ENCODE measurements at places on chromosomes 4 and X.
A peak's percentile ranks its signal among the peaks of the same experiment; 100 is the strongest.

- peak; percentile 58 for DNase-seq
Observed at GRCh38 chr4:6889101-6889735, 20.4 kb upstream of the TBC1D14 start.

DNA sequence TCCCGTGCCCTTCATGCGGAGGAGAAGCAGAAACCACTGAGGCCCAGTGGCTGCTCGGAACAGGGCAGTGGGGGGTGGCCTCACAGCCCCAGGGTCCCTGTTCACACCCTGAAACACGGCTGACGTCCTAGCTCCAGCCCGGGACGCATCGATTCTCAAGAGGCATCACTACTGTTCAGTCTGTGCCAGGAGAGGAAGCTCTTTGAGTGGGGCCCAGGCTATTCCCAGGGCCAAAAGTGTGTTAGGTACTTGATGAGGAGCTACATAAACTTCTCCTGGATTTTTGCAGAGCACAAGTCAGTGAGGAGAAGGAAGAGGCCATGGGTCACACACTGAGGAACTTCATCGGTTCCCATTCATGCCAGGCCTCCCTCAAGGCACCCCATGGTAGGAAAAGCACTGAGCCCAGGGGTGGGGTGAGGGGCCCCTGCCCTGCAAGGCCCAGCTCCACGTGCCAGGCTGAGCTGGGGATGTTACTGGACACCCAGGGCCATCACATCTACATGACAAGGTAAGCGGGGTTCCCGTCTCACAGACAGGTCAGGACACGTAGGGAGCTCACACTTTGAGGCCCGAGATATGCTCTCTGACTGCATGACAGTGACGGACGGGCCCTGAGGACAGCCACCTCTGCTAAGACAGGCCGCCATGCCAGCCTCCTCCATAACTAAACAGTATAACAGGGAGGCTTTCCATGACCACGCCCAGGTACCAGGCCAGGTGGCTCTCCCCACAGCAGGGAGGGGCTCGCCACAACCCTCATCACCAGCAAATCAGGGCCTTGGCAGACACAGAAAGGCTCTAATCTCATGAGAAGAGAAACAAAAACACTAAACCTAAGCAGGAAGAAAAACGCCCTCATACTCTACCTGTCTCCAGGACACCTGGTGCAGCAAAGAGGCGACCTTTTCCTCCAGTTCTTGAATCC lies 12.4 kb downstream of the TNIP2 start:
- no peak for DNase-seq

DNA sequence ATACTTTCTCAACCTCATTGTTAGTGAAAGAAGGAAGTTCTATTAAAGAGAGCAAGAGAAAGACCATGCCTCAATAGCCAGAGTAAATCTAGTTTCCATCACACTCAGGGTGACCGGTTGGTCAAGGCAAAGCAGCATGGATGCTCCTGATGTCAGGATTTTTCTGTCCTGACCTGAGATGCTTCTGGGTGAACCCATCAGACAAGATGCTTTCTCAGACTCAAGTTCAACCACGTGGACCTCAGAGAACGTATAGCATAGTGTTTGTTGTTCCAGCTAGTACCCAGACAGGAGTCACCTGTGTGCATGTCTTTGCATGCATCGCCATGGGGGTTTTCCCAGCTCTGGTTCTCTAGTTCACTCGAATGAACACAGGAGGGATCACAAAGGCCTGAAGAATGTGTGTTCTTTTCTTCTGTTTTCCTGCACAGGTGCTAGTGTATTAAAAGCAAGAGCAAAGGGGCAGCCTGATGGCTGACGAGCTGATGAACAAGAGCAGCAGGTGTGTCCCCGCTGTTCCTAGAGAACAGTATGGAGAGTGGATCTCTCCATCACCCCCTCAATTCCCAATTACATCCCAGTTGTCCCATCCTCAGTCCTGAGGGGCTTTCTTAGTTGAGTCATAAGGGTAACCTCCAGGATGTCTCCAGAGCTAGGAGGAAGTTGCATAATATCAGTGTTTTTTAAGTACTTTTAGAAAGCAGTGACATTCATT lies 110.5 kb upstream of the ENPP6 start:
- DNase-seq, result no peak

DNA sequence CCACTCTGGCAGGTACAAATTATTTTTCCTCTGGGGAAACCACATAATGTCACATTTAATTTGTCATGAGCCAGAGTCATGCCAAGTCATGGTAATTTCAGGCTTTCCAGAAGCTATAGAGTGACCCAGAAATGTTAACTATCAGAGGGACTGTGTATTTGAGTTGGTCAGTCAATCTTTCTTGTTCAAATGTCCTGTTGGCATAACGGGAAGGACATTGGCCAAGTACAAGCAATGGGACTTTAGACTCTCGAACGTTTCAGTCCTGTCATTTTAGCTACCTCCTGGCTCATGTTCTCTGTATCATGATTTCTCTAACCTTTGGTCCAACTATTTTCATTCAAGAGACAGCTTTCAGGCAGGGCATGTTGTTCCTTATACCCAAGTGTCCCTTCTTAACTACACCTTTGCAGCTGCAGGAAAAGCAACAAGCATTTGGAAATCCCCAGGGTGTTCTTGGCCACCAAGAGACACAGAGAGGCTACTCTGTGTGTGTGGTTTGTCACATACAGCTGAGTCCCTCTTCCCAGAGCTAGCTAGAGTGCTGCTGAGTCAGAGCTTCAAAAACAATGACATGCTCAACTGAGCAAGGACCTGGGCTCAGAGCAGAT lies 142.6 kb downstream of the EGF start:
- DNase-seq, result no peak

GRCh38 chr4:186946682-186947294 lies 223.1 kb upstream of the FAT1 start:
- DNase-seq, result no peak

GRCh38 chrX:27626066-27626465 lies 35.9 kb downstream of the DCAF8L2 start:
- DNase-seq, result no peak

DNA sequence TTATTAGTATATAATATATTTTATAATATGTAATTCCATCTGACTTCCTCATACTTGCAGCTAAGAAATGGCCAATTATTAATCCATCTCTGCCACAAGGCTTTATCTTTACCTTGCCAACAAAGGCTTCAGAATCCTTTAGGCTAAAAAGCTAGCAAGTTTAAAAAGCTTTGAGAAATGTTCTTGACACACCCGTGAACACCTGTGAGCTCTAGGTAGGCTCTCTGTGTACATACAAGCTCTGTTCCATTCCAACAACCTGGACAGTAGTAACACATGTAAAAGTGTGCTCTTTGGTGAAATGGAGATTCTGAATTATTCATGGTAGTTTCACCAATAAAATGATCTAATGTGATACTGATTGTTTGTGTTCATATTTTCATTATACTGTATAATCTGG lies 49.7 kb upstream of the USP9X start:
- DNase-seq, result no peak

GRCh38 chr4:173167758-173168395 lies 734 bp upstream of the GALNT7 start:
- peak; percentile 72 for DNase-seq

DNA sequence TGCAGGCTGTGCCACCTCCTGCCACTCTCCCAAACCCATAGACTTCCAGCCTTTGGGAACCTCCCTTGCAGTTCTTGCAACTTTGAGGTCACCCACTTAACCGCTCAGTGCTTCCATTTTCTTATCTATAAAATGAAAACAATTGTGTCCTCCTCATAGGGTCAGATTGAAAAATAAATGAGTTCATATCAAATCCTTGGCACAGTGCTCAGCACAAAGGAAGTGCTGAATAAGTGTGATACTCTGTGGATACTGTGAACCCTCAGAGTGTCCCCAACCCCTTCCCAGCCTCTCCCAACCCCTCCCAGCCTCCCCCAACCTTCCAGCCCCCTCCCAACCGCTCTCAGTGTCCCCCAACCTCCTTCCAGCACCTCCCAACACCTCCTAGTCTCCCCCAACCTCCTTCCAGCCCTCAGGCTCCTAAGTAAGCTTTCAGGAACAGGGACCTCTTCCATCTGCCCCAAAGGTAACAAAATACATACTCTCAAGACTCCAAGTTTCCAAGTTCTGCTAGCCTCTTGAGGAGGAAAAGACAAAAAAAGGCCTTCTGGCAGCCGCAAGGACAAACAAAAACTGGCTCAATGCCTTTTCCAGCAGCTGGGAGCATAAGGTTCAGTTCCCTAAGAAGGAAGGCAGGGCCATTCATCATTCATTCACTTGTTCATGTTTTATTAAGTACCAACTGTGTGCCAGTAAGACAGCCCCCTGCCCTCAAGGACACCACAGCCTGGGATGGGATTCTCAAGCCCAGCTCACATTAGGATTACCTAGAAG lies 46.1 kb upstream of the LGI2 start:
- DNase-seq, result no peak

DNA sequence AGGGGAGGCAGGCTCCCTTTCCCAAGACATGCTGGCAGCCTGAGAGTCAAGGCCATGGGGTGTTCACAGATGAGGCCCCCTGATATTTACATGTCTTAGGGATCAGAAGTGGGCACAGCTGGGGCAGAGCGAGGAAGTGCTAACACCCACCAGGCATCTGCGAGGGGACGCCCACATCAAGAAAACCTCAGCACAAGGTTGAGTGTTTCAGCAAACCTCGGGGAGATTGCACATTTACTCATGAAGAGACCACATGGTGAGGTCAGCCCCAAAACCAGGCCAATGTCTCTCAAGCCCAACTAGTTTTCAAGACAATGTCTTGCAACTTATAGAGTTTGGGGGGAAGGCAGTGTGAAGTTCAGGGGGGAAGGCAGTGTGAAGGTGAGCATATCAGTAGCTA lies 55.2 kb downstream of the CLNK start:
- DNase-seq, result no peak

GRCh38 chr4:2891294-2891693 lies 47.6 kb downstream of the ADD1 start:
- no peak for DNase-seq

- no peak for DNase-seq
Observed at GRCh38 chr4:82954212-82954611, 53.7 kb downstream of the THAP9 start.

- DNase-seq, result no peak
Observed at GRCh38 chr4:24321131-24321530, 263.2 kb downstream of the DHX15 start.

- DNase-seq, result no peak
Observed at GRCh38 chr4:31983246-31983645, 1263.1 kb downstream of the PCDH7 start.

DNA sequence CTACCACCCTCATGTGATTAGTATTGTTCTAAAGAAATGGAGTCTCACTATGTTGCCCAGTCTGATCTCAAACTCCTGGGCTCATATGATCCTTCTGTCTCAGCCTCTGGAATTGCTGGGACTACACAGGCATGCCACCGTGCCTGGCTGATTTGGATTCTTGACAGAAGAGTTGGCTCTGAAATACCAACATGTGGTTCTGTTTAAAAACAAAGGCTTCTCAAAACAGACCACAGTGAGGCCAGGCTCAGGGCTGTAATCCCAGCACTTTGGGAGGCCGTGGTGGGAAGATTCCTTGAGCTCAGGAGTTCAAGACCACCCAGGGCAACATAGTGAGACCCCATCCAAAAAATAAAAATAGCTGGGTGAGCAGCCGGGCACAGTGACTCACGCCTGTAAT lies 126.7 kb downstream of the DHRSX start:
- no peak for DNase-seq

DNA sequence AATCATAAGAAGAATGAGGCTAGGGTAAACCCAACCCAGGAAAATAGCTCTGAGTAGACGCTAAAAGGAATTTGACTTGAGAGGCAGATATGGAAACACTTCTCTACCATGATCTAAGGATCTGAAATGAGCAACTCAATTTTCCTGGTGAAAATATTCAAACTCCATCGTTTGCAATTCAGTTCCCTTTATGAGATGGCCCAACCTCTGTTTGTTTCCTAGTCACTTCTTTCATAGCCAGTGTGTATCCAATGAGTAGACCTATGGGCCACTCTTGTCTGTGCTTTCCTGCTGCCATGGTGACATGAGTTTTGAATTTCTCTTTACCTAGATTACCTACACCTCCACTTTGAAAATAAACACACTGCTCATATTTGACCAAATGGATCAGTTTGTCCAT lies 176.2 kb upstream of the GPRIN3 start:
- no peak for DNase-seq

DNA sequence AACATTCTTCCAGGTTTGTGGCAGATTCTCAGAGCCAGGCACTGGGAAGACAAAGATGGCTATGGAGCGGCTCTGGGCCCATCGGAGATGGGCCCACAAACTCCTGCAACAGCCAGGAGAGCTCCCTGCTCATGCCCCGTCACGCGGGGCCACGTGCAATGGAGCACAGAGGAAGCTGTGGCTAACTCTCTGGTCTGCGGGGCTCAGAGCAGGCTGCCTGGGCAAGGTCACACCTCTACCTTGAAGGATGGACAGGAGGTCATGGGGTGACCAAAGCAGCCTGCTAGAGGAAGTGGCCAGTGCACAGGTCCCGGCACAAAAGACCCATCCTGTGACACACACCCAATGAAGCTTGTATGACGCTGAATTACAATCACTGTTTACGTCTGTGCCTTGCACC lies 45.2 kb downstream of the C4orf50 start:
- DNase-seq, result peak; percentile 31

DNA sequence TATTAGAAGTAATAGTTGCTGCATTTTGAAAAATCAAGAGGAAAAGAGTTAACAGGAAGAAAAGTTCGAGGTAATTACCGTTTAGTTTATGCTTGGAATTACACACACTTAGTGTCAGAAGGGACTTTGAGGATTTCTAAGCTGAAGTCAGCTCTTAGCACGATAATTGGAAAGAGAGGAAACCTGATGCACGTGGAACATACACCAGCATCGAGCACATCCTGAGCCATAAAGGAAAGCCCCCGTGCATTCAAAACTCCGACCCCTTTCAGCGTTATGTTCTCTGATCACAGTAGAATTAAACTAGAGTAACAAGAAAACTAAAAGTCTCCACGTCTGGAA lies 400 bp upstream of the PAQR3 start:
- DNase-seq, result no peak

DNA sequence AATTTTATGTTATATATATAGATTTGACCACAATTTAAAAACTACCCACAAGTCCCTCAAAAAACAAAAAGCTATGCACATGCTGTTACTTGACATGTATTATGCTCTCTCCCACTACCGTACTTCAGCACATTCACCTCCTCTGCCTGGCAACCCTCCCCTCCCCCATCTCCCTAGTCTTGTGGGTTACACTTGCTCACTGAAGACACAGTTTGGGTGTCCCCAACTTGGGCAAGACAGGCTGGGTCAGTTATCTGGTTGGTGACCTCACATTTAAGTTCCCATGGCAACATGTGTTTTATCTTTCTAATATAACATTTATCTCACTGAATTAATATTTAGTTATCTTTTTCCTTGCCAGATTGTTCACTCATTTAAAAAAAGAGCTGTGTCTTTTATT lies 32.7 kb downstream of the SEC24D start:
- DNase-seq, result no peak

- DNase-seq, result no peak
Observed at GRCh38 chrX:5771441-5771840, 457.2 kb downstream of the NLGN4X start.

- no peak for DNase-seq
Observed at GRCh38 chrX:154113729-154114128, 16.2 kb upstream of the MECP2 start.

Measured in upper lobe of right lung (tissue), 1 donor.